HT-29 (cell line): ENCODE measurements at places on chromosomes 2 and 18.

- peak; percentile 22 for DNase-seq
Measured at GRCh38 chr2:85504778-85505261, 34.1 kb upstream of the MAT2A start.

DNA sequence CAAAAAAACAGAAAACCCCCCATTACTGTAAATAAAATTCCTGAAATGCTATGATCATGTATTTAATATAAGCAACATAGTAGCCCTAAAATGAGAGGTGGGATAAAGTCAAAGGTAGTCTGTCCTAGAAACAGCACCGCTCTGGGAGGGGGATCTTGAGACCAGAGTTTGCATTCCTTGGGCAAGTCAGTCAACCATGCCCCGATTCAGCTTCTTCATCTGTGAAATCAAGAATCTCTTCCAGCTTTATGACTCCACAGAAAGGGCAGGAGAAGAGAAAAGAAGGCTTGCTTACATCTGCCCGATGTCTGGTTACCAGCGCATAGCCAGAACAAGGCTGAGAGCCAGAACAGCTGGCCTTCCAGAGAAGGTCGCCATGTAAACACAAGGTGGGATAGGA, 2.1 kb upstream of the FBLN7 start:
- no peak for DNase-seq

- DNase-seq = peak; percentile 64
Measured at GRCh38 chr2:218569661-218570500, 1.2 kb downstream of the CNOT9 start.

DNA sequence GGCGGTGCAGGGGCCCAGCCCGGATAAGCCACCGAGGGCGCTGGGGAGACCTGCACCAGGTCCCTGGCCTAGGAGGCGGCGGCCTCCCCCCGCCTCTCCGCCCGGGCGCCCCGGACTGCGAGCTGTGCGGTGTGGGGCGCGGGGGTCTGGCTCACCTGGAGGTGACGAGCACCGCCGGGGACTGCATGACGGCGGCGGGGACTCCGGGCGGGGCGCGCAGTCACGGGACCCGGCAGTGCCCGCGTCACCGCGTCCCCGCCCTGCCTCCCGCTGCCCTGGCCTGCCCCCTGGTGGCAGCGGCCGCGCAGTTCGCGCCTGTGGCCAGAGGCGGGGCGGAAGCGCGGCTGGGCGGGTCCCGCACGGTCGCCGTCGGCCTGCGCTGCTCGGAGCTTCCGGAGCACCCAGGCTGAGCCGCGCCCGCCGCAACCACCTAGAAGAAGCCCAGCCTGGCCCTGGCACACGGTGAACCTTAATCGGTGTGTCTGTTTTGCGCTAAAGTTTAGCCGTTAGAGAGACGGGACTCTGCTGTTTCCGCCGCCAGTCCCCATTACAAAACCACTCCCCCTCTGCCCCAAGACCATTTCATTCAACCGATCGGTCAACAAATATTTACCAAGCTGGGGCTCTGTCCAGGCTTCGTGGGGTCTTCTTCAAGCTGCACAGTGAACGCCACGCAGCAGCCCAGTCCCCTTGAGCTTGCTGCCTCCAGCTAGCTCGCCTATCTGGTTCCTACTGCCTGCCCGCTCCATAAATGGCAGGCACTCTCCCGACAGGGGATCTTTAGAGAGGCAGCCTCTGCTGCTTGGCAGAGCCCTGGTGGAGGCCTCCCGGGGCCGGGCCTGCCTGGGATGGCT, at the start of gene HS1BP3:
Gene HS1BP3, minus strand, starts transcription at position 222 of the 854 bp plus-strand sequence. Its CDS starts 35 bp downstream, at position 187.
- DNase-seq = peak; percentile 84

DNA sequence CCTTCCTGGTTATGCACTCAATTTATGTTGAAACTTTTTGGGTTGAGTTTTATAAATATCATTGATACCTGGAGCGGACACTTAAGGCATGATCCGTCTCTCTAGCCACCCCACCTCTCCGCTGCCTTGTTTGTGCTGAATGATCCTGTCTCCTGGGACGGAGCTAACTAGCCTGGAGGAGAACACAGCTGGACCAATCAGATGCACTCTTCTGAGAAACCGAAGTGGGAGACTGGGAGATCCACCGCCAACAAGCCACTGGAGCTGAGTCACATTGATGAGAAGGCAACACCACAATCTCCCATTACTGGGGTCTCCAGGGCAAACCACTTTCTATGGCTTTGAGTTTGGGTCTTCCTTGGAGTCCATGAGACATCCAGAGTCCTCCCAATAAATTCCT, 29.3 kb downstream of the CYP26B1 start:
- no peak for DNase-seq

DNA sequence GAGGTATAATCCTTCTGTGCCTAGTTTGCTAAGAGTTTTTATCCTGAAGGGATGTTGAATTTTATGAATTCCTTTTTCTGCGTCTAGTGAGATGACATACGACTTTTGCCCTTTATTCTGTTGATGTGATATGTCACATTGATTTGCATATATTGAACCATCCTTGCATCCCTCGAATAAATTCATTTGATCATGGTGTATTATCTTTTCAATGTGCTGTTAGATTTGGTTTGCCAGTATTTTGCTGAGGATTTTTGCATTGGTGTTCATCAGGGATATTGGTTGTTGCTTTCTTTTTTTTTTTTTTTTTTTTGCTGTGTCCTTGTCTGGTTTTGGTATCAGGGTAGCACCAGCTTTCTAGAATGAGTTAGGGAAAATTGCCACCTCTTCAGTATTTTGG, 9.1 kb downstream of the GCC2 start:
- no peak for DNase-seq

DNA sequence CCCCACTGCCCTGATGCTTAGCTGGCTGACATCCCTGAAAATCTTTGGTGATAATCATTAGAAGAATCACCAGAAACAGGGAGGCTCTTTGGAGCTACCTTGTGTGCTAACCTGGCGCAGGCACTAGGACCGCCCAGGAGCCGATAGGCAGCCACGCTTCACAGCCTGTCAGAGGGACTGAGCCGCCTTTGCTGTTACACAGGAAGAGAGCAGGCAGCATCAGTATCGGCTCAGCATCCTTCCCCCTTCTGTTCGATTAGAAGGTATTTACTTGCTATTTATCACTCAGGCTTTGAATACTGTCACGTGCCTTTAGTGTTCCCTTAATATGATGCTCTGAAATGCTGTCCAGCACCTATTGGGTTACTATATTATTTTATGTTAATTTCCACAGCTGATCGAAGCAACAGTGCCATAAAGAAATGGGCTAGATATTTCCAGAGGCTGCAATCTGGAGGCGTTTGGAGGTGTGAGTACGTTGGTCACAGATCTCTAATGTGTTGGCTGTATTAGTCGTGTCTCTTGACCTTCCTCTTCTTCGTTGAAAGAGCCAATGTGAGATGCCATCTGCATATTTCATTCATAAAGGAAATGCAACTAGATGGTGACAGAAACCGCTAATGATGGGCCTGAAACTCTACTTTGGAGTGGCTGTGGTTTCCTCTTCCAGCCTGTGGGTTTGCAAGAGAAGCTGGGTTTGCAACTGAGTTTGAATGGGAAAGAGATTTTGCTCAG, 110.4 kb upstream of the RAB27B start:
- no peak for DNase-seq

GRCh38 chr2:99067871-99068625, 73.5 kb upstream of the C2orf15 start:
- DNase-seq = no peak

DNA sequence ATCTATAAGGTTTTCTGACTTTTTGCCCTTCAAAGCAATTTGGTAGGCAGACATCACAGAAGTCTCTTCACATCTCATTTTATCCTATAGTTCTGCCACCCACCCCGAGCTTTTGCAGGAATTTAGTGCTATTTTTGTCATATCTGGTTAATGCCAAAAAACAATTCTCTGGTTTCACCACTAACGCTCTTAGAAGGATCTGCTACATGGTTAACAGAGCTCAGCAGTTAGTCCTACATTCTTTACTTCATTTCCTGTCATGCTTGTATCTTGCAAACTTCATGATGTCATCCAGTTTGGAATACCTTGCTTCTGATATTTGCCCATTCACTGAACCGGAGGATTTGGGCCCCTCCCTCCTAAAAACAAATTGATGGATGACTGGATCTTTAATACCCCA, 116.8 kb upstream of the SERPINE2 start:
- DNase-seq = no peak

DNA sequence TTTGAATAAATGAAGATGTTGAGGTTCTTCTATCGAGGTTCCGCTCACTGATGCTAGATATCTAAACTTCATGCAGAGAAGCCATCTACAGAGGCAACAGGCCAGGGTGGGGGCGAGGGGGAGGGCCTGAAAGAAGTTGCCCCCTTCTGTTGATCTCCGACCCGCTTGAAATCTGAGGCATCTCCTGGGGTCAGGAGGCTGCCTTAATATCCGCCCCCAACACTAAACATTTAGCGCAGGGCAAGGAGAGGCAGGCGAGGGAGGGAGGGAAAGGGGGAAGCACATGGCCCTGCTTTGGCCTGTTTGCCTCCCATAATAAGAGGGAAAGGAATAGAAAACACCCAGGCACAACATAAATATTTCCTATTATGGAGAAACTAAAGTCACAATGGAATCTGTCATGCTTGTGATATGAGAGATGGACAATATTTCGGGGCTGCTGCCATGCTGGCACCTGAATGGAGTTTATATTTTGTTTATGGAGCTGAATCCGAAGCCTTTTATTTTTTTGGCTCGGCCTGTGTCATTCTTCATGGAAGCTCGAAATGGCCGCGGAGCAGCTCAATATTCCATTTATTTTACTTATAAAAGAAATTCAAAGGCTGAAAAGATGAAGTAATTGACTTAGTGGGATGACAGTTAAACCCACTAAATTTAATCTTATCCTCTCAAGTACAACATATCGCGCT, 221.1 kb downstream of the INSIG2 start:
- no peak for DNase-seq

GRCh38 chr2:44200759-44201158, 32.1 kb downstream of the PPM1B start:
- DNase-seq = no peak

GRCh38 chr2:89763254-89763580, 1071.7 kb downstream of the RPIA start:
- DNase-seq = no peak

GRCh38 chr2:174339561-174340399, 5.0 kb downstream of the SP9 start:
- DNase-seq = no peak

DNA sequence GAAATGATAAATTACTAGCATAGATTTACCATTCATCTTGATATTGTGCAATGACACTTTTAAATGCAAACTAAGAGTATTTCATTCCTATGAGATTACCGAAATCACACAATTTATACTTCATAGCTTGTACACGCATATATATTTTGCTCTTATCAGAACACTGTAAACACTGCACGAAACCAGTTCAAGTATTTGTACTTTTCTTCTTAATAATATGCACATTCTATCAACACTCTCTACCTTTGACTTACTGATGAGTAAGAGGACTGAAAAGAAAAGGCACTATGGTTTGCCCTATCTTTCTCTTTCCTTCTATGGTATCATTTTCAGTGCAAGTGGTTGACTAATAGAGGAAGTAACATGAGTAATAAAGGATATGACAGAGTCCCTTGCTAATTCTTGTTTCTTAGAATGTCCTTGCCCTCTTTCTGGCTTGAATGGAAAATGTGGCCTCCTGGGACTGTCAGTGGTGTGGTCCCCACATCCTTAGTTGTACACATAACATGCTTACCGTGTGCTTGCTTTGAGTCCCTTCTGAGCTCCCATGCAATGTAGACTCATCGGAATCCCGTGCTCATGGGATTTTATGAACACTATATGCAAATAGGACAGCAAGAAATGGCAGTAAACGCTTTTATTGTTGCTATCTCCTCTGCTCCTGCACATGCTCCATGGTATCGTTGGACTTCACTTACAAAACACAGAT, 363.5 kb upstream of the TNP1 start:
- DNase-seq = no peak

DNA sequence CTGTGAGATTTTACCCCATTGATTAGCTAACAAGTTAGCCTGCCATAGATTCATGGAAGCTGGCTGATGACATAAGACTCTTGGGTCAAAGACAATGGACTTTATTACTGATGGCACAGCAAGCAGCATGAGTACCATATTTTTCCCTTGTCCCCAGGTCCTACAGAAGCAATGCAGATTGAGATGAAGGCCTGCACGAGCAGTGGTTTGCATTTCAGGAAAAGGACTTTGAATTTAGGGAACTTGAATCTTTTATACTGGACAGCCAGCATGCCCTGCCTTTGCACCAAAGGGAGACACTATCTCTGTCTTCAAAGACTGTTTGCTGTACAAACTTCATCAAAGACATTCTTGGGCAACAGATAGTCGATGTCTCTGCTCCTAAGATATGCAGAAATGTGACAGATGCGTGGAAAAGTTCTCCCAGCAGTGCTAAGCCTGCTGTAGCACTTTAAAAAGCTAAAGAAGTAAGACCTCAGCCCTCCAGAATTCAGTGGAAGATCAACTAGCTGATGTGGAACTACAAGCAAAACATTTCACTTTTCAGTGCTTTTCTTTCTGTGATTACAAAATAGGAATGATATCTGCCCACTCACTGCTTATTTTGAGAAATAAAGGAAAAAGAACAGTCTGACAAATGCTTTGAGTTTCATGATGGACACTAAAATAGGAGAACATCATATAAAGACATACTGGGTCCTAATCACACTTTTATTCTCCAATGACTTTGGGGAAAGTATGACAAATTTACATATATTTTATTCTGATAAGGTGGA, 44.4 kb upstream of the TANK start:
- DNase-seq = no peak

GRCh38 chr2:97738179-97739019, 25.0 kb downstream of the ZAP70 start:
- DNase-seq = no peak

GRCh38 chr18:6661692-6662415, 67.7 kb upstream of the ARHGAP28 start:
- no peak for DNase-seq

DNA sequence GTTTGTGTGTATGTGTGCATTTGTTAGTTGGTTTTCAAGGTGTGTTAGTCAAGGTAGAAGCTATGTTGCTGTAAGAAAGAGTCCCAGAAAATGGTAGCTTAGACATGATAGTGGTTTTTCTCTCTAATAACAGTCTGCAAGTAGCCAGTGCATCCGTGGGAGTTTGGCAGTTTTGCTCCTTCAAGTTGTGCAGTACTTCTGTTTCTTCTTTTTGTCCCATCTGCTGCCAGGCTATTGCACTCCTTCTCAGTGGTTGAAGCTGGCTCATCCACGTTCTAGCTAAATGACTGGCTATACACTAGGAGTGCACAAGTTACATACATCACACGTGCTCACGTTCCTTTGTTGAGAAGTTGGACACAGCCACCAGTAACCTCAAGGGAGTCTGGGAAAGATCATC, 134.7 kb downstream of the ASXL3 start:
- DNase-seq = no peak

- no peak for DNase-seq
Measured at GRCh38 chr18:3900327-3900726, 450.4 kb downstream of the TGIF1 start.

- no peak for DNase-seq
Measured at GRCh38 chr2:15766303-15766861, 174.0 kb upstream of the MYCN start.

- DNase-seq = no peak
Measured at GRCh38 chr2:72004976-72005375, 142.7 kb downstream of the CYP26B1 start.

DNA sequence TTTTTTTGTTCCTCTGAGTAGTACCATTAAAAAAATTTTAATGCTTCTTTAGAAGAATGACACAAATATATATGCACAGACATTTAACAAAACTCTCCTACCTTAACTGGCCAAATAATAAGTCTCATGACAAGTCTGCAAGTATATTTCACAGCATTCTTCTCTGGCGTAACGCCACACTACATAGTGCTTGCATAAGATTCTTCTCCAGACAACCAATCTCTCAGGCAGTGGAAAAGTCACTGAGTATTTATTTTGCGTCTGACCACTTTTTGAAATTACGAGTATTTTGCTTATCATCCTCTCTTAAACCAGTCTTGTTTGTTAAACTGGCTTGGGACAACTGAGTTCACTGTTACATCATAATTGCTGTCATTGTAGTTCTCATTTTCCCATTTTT, 749.2 kb downstream of the ADCYAP1 start:
- no peak for DNase-seq
